ENCODE measurements at places on chromosomes 3 and 15.

DNA sequence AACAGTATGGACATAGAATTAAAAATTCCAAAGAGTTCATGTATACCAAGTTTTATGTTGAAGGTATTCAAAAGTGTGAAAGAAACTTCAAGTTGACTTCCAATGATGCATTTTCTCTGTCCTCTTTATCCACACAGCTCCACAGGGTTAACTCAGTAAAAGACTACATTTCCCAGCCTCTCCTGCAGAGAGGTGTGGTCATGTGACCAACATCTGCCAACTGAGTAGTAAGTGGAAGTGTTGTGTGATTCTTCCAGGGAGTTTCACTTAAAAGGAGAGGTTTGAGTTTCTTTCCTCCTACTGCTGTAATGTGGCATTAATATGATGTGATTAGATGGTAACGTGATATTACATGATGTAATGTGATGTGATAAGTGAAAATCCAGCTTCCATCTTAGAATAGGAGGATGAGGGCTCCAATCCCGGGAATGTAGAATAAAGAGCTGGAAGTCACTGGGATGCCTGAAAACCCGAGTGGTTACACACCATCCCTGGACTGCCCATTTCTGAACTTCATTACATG is 280.6 kb downstream of the ARRDC4 start:
- DNase-seq: no peak

GRCh38 chr15:99252326-99252725 is 1.0 kb downstream of the LRRC28 start:
- DNase-seq: no peak

GRCh38 chr3:85586018-85586417 is 627.2 kb downstream of the CADM2 start:
- no peak for DNase-seq

- no peak for DNase-seq
Observed at GRCh38 chr3:168398371-168399025, 302.8 kb upstream of the GOLIM4 start.
